ENCODE measurements at places on chromosomes 12 and 14. TPM values are rescaled to one million over a fixed set of nuclear protein-coding genes. Genes with fewer than 3 reads are reported as not detected.

DNA sequence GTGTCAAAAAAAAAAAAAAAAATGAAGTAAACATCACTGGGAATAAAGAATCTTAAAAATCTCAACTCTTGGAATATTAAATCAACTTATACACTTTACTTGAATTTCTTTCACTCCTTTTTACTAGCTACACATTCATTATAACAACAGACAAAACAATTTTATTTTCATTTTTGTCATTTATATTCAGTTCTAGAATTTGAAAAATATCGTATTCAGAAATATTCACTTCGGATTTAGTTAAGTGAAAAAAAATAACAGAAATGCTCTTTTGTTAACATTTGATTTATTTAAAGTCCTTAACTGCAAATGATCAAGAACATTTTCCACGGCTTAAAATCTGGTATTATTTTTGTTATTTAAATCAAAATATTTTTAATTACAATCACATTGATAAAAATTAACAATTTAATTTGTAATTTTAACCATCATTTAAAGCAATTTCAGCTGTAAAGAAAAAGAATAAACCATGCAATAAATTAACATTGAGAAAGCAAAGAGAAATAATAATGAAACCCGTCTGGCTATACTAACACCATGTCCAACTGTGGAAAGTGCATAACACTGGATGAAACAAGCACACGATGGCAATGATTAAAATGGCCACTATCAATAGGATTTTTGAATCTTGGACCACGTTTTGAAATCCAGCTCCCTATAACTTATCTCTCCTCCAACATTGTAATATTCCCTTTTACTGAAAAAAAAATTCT is 5.2 kb downstream of the FOXA1 start:
- no peak for DNase-seq

PAWR gene
- 76.2 TPM for polyA plus RNA-seq

SMOC1 gene
- 1.8 TPM for polyA plus RNA-seq

MGST1 gene
- 41.4 TPM for polyA plus RNA-seq

GON7 gene
- polyA plus RNA-seq: 22.9 TPM

CD163 gene
- polyA plus RNA-seq: 7.9 TPM

CYP27B1 gene
- 1.00 TPM for polyA plus RNA-seq
